ENCODE measurements at places on chromosomes 7 and 10.

DNA sequence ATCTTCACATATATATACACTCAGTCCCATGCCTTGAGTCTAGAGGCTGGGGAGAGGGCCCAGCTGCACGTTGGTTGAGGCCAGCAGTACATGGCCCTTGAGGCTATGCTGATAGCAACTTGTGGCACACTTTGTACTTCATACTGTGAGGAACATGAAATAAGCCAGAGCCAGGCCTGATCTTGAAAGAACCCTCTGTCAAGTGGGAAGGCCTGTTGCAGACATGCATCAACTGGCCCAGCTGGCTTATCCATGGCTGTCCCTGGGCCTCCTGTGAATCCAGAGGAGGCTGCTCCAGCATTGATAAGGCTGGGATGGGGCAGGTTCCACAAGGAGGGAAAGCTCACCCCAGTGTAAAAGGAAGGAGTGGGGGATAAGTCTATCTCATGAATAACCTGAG is 140.4 kb downstream of the NRF1 start:
- no peak for DNase-seq

DNA sequence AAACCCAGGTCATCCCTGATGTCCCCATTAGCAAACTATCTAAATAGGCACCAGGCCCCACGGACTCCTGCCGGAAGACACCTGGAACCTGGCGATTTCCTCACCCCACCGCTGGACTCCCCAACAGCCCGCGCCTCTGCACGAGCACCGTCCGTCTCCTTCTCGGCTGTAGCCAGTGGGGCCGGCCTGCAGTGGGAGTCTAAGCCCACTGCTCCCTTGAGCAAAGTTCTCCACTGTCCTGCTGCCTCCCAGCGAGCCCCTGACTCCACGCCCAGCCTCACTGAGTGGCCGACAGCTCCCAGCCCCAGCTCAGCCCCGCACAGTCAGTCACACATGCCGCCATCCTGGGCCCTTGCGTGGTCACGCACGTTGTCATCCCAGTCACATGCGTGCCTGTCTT is 211.3 kb upstream of the PPP2R2D start:
- DNase-seq = no peak

- no peak for DNase-seq
Measured at GRCh38 chr7:155998766-155999630, 186.7 kb upstream of the SHH start.

GRCh38 chr7:15099074-15099473 is 196.5 kb upstream of the DGKB start:
- no peak for DNase-seq

GRCh38 chr7:65960351-65961074 is 21.5 kb downstream of the GUSB start:
- DNase-seq = no peak

- DNase-seq = no peak
Measured at GRCh38 chr10:77643795-77644468, 6.3 kb upstream of the KCNMA1 start.

Data from NCI-H1105 (cell line).